ENCODE measurements at places on chromosomes 6 and 20. TPM values are rescaled to one million over a fixed set of nuclear protein-coding genes. Genes with fewer than 3 reads are reported as not detected.

SLC44A4 gene
- 0.33 TPM for total RNA-seq

TMEM244 gene
- not detected for total RNA-seq

SLC52A3 gene
- 0.59 TPM for total RNA-seq

ARG1 gene
- not detected for total RNA-seq

EDN1 gene
- 224 TPM for total RNA-seq

RSPO3 gene
- 0.20 TPM for total RNA-seq

ACSS2 gene
- total RNA-seq: 40.1 TPM

HUS1B gene
- total RNA-seq: 1.2 TPM

All from mammary microvascular endothelial cell (primary cell).